Chondrocyte (in vitro differentiated cells): ENCODE measurements at places on chromosomes 5 and 9. TPM values are rescaled to one million over a fixed set of nuclear protein-coding genes. Genes with fewer than 3 reads are reported as not detected.

GRCh38 chr9:37424686-37425297, 2.3 kb downstream of the GRHPR start:
- no peaks in the 10 kb centered on the region for H3K27me3 ChIP-seq
- H3K4me1 ChIP-seq = peaks cover 25% of the 10 kb centered on the region
- no peak for DNase-seq

- H3K27ac ChIP-seq = no peak overlapping the region
- no peaks in the 10 kb centered on the region for H3K27me3 ChIP-seq
- peaks cover 1% of the 10 kb centered on the region for H3K36me3 ChIP-seq
- H3K4me3 ChIP-seq = no peak overlapping the region
- DNase-seq = no peak
Measured at GRCh38 chr5:154042766-154043165, 4.0 kb downstream of the MFAP3 start.

Gene SET
- 235 to 266 TPM (median 255 TPM) in 3 replicates for total RNA-seq

Gene TAF1L
- 0.02 TPM in 1 of 3 replicates, not detected in the others for total RNA-seq

- H3K27me3 ChIP-seq = peaks cover 15% of the 10 kb centered on the region
- no peak for DNase-seq
- no peak overlapping the region for H3K27ac ChIP-seq
- H3K4me1 ChIP-seq = peaks cover 3% of the 10 kb centered on the region
- no peak overlapping the region for H3K4me3 ChIP-seq
Measured at GRCh38 chr5:122412966-122413365, 100.9 kb downstream of the SNCAIP start.

GRCh38 chr9:81266674-81267073, 422.7 kb downstream of the TLE1 start:
- DNase-seq = no peak
- H3K27ac ChIP-seq = no peak overlapping the region

- no peak overlapping the region for H3K4me3 ChIP-seq
- no peaks in the 10 kb centered on the region for H3K36me3 ChIP-seq
- H3K27me3 ChIP-seq = peaks cover 5% of the 10 kb centered on the region
- H3K27ac ChIP-seq = no peak overlapping the region
- H3K4me1 ChIP-seq = peaks cover 8% of the 10 kb centered on the region
- DNase-seq = no peak
Measured at GRCh38 chr5:74085186-74085585, 459.2 kb downstream of the ARHGEF28 start.

DNA sequence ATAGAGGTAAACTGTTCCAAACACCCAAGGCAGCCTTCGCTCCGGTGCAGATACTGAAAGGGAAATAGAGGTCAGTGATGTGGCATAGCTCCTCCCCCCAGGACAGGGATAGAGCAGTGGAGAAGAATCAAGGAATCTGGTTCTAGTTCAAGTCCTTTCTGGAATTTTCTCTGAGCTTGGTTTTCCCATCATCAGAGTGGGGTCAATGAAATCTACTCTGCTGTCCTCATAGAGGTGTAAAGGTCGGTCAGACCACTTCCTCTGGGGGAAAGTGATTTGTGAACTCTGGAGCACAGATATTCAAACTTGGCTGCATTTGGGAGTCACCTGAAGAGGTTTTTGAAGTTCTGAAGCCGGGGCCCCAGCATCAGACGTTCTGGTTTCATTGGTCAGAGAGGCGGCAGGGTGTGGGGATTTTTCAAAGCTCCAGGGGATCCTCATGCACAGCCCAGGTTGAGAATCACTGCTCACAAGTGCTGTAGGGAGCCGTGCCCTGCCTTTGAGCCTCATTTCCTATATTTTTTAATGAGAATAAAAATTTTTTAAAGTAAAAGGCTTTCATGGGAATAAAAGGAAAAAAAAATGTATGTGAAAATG, 105.7 kb upstream of the RAD23B start:
- peaks cover 40% of the 10 kb centered on the region for H3K4me1 ChIP-seq
- H3K36me3 ChIP-seq = peaks cover 1% of the 10 kb centered on the region
- no peaks in the 10 kb centered on the region for H3K27me3 ChIP-seq
- no peak for DNase-seq

- no peaks in the 10 kb centered on the region for H3K36me3 ChIP-seq
- no peak overlapping the region for H3K27ac ChIP-seq
- H3K4me1 ChIP-seq = no peaks in the 10 kb centered on the region
Measured at GRCh38 chr5:120007598-120007997, 378.2 kb downstream of the FAM170A start.

Gene RASEF
- total RNA-seq = 0.27 to 0.41 TPM in 2 of 3 replicates, not detected in the other

Gene ADGRD2
- total RNA-seq = not detected in 3 replicates

DNA sequence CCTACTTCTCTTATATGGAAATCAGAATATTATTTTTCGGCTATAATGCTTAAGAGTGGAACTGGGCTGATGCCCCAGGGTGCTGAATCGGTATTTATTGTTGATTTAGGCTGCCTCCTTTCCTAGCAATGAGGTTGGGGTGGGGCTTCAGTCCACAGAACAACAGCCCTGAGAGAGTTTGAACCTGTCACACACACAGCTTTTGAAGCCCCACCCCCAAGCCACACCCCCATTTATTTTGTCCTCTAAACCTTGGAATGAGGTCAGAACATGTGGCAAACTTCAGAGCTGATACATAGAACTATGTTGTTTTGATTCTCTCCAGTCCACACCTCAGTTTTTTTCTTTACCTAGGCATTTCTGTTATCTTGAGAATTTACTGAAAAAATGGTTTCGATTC, 51.7 kb upstream of the CAMK4 start:
- no peak overlapping the region for H3K27ac ChIP-seq
- H3K27me3 ChIP-seq = peaks cover 28% of the 10 kb centered on the region
- H3K36me3 ChIP-seq = no peaks in the 10 kb centered on the region

Gene IFNA14
- not detected in 3 replicates for total RNA-seq

DNA sequence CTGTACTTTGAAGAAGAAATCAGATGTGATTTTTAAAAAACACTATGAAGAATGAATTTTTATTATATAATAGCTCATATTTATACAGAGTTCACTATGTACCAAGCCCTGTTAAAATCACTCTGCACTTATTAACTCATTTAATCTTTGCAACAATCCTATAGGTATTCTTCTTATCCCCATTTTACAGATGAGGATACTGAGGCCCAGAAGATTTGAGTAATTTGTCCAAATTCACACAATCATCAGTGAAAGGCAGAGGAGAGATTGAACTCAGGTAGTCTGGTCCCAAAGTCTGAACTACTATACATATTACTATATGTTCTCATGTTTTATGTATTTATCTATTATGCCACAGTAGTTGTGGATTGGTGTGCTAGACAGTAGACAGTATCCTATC, 16.1 kb downstream of the PLAC8L1 start:
- H3K27ac ChIP-seq = no peak overlapping the region
- H3K4me3 ChIP-seq = no peak overlapping the region
- no peaks in the 10 kb centered on the region for H3K36me3 ChIP-seq
- no peaks in the 10 kb centered on the region for H3K4me1 ChIP-seq
- H3K27me3 ChIP-seq = no peaks in the 10 kb centered on the region
- no peak for DNase-seq

GRCh38 chr9:97714435-97714834, 17.3 kb upstream of the XPA start:
- H3K4me1 ChIP-seq = peaks cover 6% of the 10 kb centered on the region
- peaks cover 2% of the 10 kb centered on the region for H3K36me3 ChIP-seq
- peaks cover 27% of the 10 kb centered on the region for H3K27me3 ChIP-seq
- no peak overlapping the region for H3K4me3 ChIP-seq
- no peak for DNase-seq
